ENCODE measurements at places on chromosomes 4 and X.

DNA sequence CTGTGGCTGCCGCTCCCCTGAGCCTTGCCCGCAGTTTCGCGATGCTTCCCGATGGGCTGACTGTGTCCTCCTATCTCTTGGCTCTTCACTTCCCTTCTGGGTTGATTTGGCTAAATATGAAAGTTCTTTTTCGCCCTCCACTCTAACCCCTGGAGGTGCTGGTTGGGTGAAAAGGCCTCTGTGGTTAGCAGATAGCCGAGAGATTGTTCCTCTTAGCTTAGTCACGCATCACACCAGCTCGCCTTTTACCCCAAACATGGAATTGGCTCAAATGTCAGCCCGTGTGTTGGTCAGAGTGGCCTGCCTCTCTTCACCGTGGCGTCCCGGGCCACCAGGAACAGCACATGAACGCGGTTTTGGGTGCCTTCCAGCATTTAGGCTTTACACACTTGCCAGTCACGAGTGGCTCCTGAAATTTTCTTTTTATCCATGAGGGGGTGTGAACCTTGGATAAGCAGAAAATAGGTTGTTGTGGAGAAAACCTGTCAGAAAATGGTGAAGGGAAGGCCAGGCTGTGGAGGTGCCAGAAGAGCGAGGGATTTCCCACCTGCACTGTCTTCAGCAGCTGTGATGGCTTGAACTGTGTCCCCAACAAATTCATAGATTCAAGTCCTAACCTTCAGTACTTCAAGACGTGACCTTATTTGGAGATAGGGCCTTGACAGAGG, 8.9 kb downstream of the CLCN4 start:
- DNase-seq = no peak

DNA sequence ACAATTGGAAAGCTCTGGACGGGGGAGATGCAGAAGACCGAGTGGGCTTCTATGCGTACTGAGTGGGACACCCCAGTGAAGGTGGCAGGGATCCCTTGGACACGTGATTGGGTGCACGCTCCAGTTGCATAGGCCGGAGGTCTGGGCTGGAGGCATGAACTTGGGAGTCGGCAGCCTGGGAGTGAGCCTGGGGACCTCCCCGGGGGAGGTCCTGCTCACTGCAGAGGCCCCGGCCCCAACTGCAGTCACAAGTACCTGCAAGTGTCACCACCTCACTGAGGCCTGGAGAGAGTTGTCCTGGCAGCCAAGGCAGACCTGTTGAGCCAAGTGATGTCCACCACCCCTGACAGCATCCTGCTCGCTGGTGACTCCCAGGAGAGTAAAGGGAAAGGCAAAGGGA, 49.3 kb upstream of the HMX1 start:
- DNase-seq = no peak

- DNase-seq = no peak
Observed at GRCh38 chrX:129445436-129445835, 77.9 kb downstream of the SMARCA1 start.

DNA sequence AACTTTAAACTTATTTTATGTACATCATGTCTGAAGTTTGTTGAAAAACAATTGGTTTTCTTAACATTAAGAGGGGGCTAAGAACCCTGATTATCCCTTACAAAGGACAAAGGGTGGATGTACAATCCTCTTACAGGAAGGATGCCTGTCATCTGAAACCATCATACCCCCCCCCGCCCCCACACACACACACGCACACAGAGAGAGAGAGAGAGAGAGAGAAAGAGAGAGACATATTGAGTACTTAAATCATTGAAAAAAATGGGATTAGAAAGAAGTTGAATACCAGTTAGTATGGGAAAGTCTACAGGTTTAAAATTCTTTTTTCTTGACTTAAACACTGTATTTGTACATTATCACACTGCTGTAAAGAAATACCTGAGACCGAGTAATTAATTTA, 10.9 kb upstream of the PGM2 start:
- DNase-seq = no peak

DNA sequence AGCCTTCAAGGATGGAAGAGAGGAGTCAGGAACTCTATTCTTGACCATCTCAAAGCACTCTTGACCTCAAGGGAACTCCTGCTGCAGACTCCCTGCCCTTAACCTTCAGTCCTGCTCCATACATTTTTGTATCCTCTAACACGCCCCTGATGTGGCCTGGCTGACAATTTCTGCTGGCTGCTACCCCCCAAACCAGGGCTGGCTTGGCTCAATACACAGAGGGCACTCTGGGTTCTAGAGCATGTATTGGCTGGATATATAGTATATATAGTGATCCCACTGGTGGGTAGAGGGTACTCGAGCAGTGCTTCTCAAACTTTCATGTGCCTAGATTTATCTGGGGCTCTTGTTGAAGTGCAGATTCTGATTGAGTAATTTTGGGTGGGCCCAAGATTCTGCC, 101.9 kb downstream of the SMIM20 start:
- no peak for DNase-seq

DNA sequence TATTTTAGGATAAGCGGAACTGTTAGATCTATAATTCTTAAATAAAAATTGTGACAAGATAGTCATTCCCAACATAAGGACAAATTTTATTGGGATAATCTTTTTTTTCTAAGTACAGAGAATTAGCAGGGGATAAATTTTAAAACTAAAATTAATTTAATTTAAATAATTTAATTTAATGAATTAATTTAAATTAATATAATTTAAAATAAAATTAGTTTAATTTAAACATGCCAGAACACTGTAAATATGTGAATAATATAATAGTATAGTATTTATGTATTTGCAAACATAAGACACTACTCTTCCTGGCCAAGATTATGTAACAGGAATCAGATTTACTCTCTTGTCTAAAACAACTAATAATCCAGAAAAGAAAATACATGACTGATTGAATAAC, 1055.9 kb downstream of the PDHA2 start:
- no peak for DNase-seq

GRCh38 chrX:139554376-139554775, 23.8 kb downstream of the F9 start:
- DNase-seq = no peak

- no peak for DNase-seq
Observed at GRCh38 chr4:68808060-68808459, 7.7 kb upstream of the UGT2B10 start.

- DNase-seq = no peak
Observed at GRCh38 chr4:124564121-124564520, 148.4 kb downstream of the ANKRD50 start.

- no peak for DNase-seq
Observed at GRCh38 chrX:110089656-110090403, 86.9 kb downstream of the TMEM164 start.

GRCh38 chrX:9647431-9647830, 118.2 kb downstream of the GPR143 start:
- DNase-seq = no peak

- DNase-seq = no peak
Observed at GRCh38 chrX:49184294-49185281, 1.6 kb downstream of the PRICKLE3 start.

- DNase-seq = no peak
Observed at GRCh38 chr4:5774416-5775036, 63.5 kb downstream of the EVC start.

DNA sequence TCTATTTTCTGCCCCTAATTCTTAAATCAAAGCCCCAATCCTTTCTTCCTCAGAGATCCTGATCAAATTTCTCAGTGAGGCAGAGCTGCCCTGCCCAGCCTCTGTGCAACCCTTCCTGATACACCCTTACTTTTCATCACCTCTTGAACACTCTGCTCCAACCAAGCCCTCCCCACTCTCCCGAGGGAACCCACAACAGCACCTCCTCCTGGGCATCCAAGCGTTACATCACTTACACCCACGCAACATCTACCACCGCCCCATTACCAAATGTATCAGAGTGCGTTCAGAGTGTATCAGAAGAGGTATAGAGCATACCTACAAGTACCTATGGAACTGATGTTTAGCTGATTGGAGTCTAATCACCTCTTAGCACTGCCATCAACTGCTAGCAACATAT, 186.5 kb downstream of the RAP1GDS1 start:
- DNase-seq = no peak

- no peak for DNase-seq
Observed at GRCh38 chr4:6439120-6439762, 33.2 kb downstream of the PPP2R2C start.

- DNase-seq = no peak
Observed at GRCh38 chr4:7430368-7430964, 4.3 kb downstream of the PSAPL1 start.

DNA sequence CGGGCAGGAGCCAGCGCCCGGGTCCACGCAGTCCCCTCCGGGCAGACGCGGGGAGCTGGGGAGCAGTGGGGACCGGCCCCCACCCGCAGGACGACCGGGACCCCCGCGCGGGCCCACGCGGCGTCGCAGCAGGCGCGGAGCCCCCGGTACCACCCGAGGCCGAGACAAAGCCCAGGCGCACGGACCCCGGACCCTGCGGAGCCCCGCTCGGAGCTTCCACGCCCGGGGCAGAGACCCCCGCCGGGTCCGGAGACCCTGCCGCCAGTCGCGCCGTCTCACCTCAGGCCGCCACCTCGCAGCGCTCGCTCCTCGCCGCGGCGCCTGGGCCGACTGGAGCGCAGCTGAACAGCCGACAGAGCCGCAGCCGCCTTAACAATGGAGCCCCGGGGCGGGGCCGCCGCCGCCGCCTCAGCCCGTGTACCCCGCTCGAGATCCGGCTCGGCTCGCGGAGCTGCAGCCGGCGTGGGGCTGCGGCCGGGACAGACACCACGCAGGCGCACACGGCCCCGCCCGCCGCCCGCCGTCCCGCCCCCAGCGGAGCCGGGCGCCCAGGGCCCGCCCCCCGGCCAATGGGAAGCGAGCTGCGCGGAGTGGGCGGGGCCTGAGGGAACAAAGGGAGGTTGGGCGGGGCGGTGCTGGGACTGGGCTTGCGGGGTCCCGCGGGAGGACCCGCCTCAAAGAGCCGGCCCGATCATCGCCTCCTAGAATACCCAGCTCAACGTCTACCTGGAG, at the start of gene AFAP1:
Gene AFAP1, minus strand, starts transcription at position 485 of the 732 bp plus-strand sequence. CDS start 67,783 bp downstream, outside the sequence.
- peak; percentile 75 for DNase-seq

DNA sequence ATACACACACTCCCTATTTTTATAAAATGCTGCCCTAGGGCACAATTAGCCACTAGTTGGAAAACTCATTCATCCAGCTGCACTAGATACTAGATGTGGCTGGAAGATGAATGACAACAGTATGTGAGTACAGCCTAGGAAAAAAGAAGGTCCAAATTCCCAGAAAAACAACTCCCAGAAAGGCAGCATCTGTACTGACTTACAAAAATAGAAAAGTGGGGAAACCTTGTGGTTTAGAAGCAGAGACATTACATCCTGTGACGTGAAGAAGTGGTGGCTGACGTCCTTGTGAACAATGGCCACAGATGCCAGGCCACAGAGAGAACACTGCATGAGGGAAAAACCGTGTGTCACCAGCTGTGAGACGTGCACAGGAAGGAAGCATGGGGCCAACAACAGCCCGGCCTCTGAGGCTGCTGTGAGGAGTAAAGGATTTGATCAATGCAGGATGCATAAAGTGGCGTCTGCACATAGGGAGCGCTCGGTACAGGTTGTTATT, 81.2 kb downstream of the SPRY1 start:
- DNase-seq = no peak

GRCh38 chrX:10619425-10620046, 849 bp downstream of the MID1 start:
- DNase-seq = no peak

DNA sequence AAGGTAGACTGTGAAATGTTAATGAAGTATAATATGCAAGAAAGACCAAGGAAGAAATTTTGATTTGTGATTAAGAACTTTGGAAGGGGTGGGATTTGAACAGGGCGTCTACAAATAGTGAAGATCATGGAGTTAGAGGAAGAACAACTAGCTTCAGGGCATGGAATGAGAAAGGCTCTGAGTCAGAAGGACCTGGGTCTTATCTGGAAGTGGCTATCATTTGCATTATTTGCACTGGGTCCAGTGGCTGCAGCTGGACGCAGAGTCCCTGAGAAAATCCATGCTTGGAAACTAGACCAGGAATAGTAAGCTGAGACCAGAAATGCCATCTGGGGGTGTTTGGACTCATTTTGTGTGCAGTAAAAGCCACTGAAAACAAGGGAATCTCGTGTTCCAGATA, 4.3 kb upstream of the LIMCH1 start:
- DNase-seq = no peak

GRCh38 chr4:37706032-37706431, 19.9 kb upstream of the RELL1 start:
- no peak for DNase-seq

DNA sequence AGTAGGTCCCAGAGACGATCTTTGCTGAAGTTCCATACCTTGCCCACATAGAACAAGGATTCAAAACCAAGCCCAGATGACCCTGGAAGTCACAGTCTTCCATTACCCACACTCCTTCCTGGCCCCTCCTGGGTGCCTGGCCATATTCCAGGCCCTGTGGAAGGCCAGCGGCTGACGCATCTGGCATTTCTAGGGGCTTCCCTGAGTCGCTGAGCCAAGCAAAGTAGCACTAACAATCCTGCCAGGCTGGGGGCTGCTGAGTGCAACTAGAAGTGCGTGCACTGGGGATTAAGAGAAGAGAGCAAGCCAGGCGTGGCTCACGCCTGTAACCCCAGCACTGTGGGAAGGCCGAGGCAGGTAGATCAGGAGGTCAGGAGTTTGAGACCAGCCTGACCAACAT, 175.2 kb upstream of the CPEB2 start:
- DNase-seq = no peak

DNA sequence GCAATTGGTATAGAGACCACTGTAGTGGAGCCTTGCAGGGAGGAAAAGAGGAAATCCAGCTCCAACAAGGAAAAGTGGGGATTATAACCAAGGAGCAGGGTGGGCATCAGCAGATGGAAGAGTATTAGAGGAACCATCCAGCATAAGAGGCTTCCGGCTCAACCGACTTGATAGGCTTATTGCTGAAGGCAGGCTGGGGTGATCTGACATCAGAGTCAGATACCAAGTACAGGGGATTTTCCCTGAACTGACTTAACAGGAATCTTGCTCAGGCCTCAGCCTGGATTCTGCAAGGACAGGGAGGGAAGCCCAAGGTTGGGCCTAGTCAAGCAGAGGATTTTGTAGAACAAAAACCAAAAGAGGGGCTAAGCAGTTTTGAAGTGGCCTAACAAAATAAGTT, 129.6 kb downstream of the DCLK2 start:
- no peak for DNase-seq

GRCh38 chrX:150753357-150753756, 60.2 kb downstream of the MTMR1 start:
- DNase-seq = no peak

DNA sequence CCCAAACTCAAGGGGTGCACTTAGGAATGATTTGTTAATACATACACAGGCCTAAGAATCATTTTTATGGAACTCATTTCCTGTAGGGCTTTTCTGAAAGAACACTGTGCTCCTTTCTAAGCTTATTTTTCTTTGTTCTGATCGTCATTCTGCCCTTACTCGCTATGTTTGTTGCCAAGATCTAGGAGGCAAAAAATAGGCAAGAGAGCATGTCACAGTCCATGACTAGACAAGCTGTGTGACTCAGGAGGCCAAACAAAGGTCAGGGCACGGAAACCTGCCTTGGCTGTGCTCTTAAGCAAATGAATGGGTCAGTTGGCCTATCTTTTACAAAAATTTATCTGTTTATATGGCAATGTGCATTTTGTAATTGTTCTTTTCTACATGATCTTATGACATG, 42.5 kb upstream of the C1GALT1C1 start:
- DNase-seq = no peak

GRCh38 chr4:15436513-15436912, 8.7 kb downstream of the C1QTNF7 start:
- no peak for DNase-seq
